ENCODE measurements at places on chromosomes 2 and 18. TPM values are rescaled to one million over a fixed set of nuclear protein-coding genes. Genes with fewer than 3 reads are reported as not detected.
A peak's percentile ranks its signal among the peaks of the same experiment; 100 is the strongest.

Gene PRSS56
- not detected for polyA plus RNA-seq

DNA sequence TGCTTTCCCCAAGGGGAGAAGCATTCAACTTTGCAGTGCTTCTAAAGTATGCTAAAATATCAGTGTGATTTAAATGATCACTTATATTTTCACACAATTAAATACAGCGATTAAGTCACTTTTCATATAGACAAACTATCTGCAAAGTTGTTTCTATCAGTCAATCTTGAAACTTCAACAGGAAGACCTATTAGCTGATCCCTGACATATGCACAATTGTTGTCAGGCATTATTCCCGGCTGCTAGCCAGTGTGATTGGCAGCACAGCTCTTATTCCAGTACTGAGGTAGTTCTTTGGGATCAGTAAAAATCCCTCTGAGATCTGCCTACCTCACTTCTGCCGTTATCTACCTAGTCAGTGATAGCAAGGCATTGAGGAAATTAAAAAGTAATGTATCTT is 629.5 kb downstream of the NR4A2 start:
- no peak for DNase-seq

Gene STAT1
- 99.4 TPM for polyA plus RNA-seq

DNA sequence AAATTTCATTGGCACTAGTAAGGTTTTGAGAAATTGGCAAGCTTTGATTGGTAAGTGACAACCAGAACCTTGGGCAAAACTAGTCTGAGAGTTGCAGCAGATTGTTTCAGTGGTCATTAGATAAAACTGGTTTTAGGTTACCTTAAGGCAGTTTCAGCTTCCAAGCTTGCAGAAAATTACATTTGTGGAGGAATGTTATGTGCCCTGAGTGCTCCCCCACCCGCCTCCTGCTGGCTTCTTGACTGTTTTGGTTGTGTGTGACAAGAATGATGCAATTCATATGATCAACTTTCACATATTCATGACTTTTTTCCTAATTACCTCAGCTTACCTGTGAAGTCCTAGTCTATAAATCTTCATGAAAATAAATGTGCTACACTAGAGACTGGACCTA is 599.5 kb upstream of the ZNF804A start:
- DNase-seq = no peak

DNA sequence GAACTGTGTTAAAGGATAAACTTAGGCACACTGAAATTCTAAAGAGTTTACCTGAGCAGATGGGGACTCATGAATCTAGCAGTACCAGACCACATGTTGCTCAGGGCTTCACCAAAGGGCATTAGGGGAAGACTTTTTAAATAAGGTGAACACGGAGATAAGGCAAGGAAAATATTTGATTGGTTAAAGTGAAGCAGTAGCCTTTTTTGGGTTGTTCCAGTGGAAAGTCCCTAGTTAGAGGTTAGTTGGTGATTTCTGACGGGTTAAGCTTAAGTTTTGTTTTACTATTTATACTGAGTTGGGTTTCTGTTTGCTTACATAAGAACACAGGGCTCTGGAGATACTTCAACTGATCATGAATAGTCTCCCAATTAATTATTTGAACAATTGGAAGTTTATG is 722.5 kb downstream of the SOCS6 start:
- no peak for DNase-seq

Gene AQP4
- not detected for polyA plus RNA-seq

Gene TUBB8B
- not detected for polyA plus RNA-seq

GRCh38 chr18:46134920-46135675 is 30.9 kb downstream of the HAUS1 start:
- DNase-seq = no peak

DNA sequence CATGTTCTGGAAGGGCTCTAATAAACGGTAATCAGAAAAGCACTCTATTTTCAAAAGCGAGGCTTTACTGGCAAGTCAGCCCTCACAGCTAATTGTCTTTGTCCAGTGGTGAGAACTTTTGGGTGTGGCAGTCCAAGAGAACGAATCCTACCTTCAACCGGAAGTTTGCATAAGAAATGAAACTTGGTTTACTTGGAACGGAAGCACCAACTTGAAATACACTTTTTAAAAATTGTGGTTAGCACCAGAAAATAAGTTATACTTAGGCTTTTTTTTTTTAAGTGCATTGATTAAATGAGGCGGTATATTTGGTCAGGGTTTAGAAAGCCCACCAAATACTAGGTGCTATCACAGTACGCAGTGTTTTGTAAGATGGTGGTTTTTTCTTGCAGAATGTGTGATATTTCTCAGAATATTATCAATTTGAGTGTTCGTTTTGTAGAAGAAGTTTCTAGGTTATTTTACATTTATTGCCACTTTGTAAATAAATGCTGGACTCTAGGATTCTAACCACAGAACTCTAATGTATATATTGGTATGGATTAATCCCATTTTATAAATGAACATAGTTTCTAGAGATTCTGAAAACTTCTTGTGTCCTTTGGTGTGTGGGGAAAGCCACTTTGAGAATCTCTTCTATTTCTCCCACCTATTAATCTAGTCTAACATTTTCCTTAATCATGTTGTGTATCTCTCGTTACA is 1.2 kb downstream of the MYL12A start:
- peak; percentile 76 for DNase-seq

GRCh38 chr18:6489977-6490376 is 75.3 kb upstream of the L3MBTL4 start:
- no peak for DNase-seq

GRCh38 chr2:144631636-144632035 is 111.7 kb upstream of the ZEB2 start:
- DNase-seq = no peak

Gene PASK
- 2.1 TPM for polyA plus RNA-seq

DNA sequence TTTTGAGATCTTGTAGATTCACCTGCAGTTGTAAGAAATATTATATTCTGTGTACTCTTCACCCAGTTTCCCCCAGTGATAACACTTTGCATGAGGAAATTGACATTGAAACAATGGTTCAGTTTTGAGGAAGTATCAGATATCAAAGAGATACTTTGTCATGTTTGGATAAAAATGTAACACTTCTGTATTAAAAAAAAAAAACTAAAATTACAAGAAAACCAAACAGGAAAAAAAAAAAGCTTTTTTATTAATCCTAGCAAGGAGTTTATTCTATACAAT is 204.0 kb downstream of the ARL4C start:
- DNase-seq = no peak

Gene TCF7L1
- polyA plus RNA-seq = not detected

- DNase-seq = peak; percentile 1
These were observed 529.8 kb upstream of the VRK2 start for GRCh38 chr2:57516698-57517340.

Gene TM4SF20
- not detected for polyA plus RNA-seq

DNA sequence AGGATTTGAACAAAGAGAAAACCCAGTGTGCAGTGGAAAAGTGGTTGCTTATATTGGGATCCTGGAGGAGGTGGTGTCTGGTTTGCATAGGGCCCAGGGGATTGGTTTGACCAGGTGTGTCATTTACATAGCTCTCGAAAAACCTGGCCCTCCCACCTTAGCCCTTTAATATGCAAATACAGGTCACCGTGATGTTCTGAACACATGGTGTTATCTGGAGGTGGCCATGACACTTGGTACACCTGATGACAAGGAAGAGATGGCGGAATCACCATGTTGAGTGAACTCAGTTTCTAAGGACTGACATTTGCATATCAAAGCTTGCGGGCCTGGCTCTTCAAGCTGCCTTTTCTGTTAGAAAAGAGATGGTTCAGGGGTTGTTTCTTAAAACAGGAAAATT is 2.3 kb upstream of the NAPG start:
- DNase-seq = no peak

GRCh38 chr2:147250652-147251356 is 594.0 kb upstream of the ACVR2A start:
- DNase-seq = no peak

Gene KCNJ13
- 0.56 TPM for polyA plus RNA-seq

- DNase-seq = no peak
These were observed 72.2 kb downstream of the MAP2 start for GRCh38 chr2:209495855-209496585.

- no peak for DNase-seq
These were observed 44.4 kb upstream of the RBM44 start for GRCh38 chr2:237754182-237754581.

- no peak for DNase-seq
These were observed 100.5 kb downstream of the SOS1 start for GRCh38 chr2:39020383-39020782.

Gene LINC00305
- not detected for polyA plus RNA-seq

- no peak for DNase-seq
These were observed 183.7 kb downstream of the NRP2 start for GRCh38 chr2:205865905-205866441.

Gene SLC5A7
- polyA plus RNA-seq = not detected

Gene HOXD9
- polyA plus RNA-seq = not detected

GRCh38 chr18:26403491-26403890 is 144.9 kb downstream of the KCTD1 start:
- DNase-seq = no peak

GRCh38 chr2:226550801-226551200 is 248.8 kb downstream of the IRS1 start:
- DNase-seq = no peak

Gene IL36G
- polyA plus RNA-seq = not detected

DNA sequence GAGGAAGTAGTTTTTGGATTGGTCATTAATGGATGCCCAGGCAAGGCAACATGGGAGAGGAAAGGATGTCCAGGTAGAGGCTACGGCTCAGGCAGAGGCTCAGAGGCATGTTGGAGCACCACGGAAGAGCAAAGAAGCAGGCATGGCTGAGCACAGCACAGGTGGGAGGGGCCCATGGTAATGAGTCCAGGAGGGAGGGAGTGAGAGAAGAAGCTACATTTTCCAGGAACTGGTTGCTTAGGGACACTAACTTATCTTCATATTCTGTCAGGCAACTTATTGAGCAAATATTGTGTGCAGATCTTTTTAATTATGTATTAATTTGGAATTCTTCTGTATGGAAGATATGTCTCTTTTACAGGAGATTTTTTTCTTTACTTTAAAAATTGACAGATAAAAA is 42.2 kb downstream of the ARHGEF4 start:
- DNase-seq = no peak

Gene ALKAL2
- polyA plus RNA-seq = 6.6 TPM

GRCh38 chr18:42271647-42272414 is 316.8 kb downstream of the PIK3C3 start:
- no peak for DNase-seq

DNA sequence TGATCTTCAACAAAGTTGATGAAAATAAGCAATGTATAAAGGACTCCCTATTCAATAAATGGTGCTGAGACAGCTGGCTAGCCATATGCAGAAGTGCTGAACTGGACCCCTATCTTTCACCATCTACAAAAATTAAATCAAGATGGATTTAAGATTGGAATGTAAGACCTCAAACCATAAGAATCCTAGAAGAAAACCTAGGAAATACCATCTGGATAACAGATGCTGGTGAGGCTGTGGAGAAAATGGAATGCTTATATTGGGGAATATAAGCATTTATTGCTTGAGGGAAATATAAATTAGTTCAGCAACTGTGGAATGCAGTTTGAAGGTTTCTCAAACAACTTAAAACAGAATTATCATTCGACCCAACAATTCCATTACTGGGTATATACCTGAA is 89.6 kb downstream of the GCA start:
- no peak for DNase-seq

GRCh38 chr2:233451950-233452349 is 97.7 kb downstream of the DGKD start:
- DNase-seq = no peak

DNA sequence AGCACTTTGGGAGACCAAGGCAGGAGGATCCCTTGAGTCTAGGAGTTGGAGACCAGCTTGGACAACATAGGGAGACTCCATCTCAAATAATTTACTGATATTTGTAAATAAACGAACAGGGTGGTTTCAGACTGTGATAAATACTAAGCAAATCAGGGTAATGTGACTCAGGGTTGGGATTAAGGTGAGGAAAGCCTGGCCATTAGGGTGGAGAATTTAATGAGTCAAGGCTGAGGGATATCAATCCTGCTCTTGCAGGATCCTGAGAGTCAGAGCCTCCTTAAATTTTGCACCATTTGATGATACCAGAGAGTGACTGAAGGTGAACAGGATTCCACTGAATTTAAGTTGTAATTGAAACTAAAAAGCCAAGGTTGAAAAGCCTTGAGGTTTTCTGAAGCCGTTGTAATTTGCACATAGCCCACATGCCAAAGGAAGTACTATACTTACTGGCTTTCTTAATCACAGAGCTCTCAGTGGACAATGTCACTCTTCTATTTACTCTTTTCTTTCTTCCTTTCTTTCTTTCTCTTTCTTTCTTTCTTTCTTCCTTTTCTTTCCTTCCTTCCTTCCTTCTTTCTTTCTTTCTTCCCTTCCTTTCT is 28.6 kb upstream of the AP1S3 start:
- DNase-seq = peak; percentile 37

Gene KANSL1L
- 1.4 TPM for polyA plus RNA-seq

DNA sequence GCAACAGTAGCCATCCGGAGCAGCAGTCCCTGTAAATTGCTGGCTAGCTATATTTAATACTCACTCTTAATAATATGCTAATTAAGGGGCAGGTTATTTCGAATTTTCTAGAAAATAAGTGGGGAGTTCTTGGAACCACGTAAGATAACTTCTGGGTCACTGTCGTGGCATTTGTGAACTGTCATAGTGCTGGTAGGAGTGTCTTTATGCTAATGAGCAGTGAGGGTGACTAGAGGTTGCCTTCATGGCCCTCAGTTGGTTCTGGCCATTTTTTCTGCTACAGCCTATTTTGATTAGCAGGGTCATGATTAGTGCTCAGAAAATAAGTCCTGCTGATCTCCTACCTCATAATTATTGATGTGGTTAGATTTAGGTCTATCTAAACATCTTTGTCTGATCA is 249.9 kb upstream of the RASGRP3 start:
- no peak for DNase-seq

Gene PROC
- polyA plus RNA-seq = 1.7 TPM

DNA sequence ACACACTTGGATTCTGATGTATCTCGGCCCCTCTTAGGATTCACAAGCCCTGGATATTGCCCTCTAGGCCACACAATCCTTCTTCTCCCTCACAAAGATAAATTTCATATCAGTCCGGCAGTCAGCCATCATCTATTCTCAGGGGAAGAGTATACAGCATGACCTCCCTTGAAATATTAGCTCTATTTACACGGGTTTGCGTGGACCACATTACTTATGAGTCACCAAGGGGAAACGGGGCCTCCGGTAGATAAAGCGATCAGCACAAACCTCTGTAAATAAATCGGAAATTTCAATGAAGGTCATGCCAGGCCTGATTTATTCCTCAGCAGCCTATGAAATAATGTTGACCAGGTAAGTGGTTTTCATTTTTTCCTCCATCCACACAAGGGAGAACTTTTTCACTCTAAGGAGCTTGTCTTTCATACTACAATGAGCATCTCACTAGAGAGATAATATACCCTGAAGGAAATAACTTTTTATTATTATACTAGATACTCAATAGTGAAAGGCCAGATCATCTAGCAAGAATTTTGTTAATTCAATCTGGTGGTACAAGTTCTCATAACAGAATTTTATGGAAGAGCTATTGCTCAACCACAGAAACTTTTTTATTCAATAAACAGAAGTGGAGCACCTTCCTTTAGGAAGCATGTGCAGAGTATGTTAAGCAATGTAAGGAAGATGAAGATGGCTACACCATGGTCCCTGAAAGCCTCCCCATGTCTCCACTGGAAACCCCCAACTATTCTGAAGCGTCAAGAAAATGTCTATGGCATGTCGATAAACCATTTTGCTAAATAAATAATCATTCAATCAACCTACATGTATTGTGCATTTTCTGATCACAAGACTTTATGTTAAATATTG is 125.2 kb upstream of the PIK3C3 start:
- DNase-seq = no peak

- no peak for DNase-seq
These were observed 2.7 kb upstream of the GKN1 start for GRCh38 chr2:68971591-68972231.

- DNase-seq = no peak
These were observed 151.3 kb downstream of the CCDC85A start for GRCh38 chr2:56335101-56335500.

Gene FTCDNL1
- 1.1 TPM for polyA plus RNA-seq

Data from immature natural killer cell (primary cell).